ENCODE measurements at places on chromosomes 2 and 18.
A peak's percentile ranks its signal among the peaks of the same experiment; 100 is the strongest.

DNA sequence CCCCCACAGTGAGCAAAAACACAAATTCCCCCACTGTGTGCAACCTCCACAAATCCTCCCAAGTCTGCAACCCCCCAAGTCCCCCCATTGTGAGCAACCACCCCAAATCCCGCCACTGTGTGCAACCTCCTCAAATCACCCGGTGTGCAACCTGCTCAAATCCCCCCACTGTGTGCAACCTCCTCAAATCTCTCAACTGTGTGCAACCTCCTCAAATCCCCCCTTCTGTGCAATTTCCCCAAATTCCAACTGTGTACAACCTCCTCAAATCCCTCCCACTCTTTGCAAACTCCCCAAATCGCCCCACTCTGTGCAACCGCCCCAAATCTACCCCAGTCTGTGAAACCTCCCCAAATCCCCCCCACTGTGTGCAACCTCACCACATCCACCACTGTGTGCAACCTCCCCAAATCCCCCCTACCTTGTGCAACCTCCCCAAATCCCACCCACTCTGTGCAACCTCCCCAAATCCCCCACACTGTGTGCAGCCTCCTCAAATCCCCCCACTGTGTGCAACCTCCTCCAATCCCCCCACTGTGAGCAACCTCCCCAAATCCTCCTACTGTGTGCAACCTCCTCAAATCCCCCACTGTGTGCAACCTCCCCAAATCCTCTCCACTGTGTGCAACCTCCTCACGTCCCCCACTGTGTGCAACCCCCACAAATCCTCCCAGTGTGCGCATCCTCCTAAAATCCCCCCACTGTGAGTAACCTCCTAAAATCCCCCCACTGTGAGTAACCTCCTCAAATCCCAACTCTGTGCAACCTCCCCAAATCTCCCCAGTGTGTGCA is 115.2 kb downstream of the TPO start:
- no peak for DNase-seq

DNA sequence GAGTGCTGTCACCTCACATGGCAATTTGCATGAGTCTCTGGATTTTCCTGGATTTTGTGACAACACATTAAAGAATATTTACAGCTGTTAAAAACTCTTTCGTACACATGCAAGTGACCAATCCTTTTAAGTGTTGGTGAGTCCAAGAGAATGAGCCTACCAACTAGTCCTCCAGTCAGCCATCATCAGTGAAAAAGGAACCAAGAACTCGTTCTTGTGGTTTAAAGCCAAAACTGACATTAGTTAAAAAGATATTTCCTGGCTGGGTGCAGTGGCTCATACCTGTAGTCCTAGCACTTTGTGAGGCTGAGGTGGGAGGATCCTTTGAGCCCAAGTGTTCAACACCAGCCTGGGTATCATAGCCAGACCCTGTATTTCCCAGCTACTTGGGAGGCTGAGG is 215.4 kb upstream of the ITGA4 start:
- no peak for DNase-seq

- no peak for DNase-seq
Observed at GRCh38 chr2:238573065-238573778, 146.5 kb downstream of the ASB1 start.

- DNase-seq: no peak
Observed at GRCh38 chr18:22398464-22398863, 19.3 kb downstream of the CTAGE1 start.

GRCh38 chr2:207331674-207332073 is 165.9 kb upstream of the KLF7 start:
- DNase-seq: no peak

- no peak for DNase-seq
Observed at GRCh38 chr2:158464426-158465281, 7.9 kb downstream of the PKP4 start.

- no peak for DNase-seq
Observed at GRCh38 chr2:160812830-160813505, 319.4 kb upstream of the RBMS1 start.

- DNase-seq: no peak
Observed at GRCh38 chr2:159903443-159904126, 105.6 kb upstream of the CD302 start.

GRCh38 chr2:138336146-138336545 is 165.4 kb upstream of the SPOPL start:
- DNase-seq: no peak

DNA sequence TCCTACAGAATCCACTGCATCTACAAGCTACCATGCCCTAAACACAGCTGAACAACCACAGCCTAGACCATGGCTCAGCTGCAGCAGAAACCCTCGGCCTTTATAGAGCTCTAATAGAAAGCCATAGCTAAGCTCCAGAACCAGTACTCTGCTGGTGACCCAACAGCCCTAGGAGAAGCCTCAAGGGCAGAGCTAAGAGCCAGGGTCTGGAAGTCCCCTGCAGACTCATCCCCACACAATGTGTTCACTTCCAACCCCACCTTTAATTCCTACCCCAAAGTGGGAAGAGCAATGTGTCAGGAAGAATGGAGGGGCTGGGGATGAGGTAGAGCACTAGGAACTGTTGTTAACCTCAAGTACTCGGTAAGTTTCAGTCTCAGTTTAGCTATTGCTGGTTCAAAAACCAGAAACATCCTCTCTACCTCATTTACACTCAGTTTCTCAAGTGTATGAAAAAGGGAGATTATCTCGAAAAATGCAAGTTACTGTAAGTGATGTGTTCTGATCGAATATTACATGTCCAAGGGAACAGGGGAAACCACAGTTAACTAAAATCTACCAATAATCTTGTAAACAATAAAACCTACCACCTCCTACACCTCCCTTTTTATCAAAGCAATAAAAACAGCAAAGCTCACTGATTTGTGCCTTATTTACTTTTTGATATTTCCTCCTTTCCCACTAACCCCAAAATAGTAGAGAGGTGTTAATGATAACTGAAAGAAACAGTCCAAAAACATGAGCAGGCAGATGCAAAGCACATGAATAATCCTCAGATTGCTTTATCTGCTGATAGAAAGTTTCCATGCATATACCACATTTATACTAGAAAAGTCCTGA is 36.2 kb downstream of the THADA start:
- DNase-seq: no peak

GRCh38 chr2:140998577-140998976 is 1132.2 kb downstream of the LRP1B start:
- DNase-seq: no peak

DNA sequence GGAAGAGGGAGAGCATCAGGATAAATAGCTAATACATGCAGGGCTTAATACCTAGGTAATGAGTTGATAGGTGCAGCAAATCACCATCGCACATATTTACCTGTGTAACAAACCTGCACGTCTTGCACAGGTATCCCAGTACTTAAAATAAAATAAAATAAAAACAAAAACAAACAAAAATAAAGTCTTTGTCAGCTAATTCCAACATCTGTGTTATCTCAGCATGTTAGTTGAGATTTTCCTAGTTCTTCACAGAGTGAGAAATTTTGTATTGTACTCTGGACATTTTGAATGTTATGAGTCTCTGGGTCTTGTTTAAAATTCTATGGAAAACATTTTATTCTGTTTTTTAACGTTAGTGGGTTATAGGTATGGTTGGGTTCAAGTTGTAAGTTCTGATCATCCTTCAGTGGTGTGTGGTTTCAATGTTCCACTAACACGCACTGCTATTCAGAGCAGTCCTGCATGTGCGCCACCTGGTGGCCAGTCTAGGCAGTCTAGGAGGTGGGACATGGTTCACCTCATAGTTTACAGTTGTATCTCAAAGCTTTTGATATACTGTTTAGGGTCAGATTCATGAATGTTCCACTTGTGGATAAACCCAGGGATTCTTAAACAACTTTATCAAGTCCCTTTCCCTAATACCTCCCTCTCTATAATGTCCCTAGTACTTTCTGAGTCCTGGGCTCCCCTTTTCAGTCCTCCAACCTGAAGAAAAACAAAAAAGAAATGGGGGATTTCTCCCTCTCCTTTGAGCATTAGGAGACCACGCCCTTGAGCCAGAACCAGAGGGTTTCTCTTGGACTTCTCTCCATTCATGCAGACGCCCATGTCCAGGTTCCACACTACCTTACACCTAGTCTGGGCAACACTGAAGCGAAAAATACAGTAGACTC is 213.4 kb upstream of the GATA6 start:
- DNase-seq: peak; percentile 23

- no peak for DNase-seq
Observed at GRCh38 chr2:55146263-55146662, 85.8 kb downstream of the CLHC1 start.

DNA sequence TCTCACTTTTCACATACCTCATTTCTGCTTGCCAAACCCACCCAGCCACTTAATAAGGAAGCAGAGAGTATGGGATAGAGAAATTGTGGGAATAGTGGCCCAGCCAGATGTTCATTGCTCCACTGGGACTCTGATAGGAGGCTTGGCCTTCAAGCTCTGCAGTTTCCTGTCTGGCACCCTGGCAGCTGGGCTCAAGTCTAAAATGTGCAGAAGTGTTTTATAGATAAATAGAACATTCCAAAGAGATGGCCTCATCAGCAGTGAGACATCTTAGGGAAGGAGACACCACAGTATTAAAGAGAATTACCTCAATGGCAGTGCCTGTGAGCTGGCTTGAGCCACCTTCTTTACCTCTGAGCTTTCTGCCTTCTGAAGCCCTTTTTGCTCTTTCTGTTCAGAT is 24.7 kb downstream of the COPS7B start:
- peak; percentile 4 for DNase-seq

DNA sequence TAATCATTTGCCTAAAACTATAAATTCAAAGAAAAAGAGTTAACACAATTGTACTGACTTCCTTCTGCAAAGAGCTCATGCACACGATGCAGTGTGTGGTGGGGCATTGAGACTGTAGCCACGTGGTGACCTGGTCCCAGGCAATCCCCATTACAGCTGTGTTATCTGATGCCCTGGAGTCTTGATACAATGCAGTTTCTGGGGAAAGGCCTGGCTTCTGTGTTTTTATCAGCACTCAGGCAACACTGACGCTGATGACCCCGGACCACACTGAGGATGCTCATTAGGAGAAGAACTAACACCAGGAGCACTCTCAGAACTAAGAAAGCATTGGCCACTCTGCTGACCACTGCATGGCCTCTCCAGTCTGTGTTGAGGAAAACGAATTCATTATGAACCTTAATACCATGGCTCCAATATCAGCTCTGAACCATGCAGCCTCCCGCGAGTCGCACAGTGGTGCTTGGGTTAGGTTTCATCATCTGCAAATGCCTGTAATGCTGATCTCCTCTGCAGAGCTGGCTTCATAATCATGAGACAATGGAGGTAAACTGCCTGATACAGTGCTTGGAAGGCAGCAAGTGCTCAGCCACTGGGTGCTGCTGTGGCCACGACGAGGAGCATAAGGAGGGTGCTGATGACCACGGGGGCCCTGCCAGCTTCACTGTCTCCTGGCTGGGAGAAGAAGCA is 218.5 kb downstream of the MYT1L start:
- DNase-seq: no peak

DNA sequence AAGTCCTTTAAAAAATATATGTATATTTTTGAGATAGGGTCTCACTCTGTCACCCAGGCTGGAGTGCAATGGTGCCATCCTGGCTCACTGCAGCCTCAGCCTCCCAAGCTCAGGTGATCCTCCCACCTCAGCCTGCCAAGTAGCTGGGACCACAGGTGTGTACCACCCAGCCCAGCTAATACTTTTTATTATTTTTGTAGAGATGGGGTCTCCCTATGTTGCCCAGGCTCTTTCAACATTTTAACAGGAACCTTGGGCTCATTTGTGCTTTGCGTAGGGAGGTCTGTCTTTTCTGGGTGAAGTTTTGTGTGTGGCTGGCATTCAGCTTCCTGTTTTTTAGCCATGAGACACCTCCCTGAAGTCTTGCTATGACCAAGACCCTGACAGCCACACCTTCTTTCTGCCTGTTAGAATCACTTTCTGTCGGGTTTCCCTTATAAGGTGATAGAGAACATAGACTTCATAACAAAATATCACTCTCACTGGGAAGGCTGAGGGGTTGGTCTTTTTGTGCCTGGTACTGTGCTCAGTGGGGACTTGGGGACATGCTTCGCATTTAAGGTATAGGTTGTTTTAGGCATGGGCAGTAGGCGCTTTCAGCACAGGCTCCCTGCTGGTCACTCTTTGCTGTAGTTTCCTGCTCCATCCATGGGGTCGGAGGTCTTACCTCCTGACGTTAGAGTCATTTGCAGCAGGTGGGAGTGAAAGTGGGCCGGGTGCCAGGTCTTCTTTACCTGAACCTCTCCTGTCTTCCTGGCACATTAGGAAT is 3.4 kb downstream of the RAB31 start:
- no peak for DNase-seq

DNA sequence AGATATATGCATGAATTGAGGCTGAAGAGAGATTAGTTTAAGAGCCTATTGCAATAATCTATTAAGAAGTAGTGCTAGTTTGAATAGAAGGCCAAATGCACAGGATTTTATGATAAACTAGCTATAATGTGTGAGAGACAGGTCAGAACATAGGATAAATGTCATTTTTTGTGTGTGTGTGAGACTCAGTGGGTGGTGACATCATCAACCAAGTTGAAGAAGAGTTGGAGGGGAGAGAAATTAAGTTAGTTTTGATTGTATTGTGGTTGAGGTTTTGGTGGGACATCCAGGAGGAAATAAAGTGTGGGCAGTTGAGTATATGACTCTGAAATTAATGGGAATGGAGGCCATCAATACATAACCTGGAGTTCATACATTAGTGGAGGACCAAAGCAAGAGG is 320.1 kb upstream of the CWC22 start:
- no peak for DNase-seq

GRCh38 chr2:106053581-106053980 is 140.5 kb downstream of the UXS1 start:
- DNase-seq: no peak

DNA sequence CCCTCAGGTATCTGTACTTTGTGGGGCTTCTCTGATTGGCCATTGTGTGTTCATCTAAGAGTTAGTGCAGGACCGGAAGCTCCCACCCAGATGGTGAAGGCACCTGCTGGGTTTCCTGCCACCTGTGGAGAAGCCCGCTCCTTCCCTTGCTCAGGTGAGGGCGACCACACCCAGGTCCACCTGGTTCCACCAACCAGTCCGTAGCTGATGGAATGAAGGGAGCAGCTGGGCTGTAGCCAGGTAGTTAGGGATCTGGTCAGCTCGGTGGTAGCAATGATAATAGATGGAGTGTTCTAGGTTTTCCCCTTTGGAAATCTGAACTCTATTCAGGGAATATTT is 16.0 kb downstream of the SH3BP4 start:
- no peak for DNase-seq

DNA sequence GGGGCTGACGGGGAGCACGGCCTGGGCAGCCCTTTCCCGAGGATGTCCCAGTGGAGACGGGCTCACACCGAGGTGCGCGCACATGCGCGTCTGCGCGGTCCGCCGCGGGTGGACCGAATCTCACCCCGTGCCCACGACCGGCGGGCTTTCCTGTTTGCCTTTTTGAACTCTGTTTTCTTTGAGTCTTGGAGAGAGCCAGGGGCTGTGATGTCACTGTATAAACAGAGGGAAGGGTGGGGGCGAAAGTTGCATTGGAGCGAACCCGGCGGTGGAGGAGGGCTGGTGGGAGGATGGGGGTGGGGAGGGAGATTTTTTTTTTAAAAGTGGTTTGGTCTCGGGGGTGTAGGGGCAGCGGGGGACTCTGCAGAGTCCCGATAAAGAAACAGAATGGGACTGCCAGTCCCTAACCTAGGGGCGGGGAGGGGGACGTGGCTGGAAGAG is 141.2 kb upstream of the CTAGE1 start:
- peak; percentile 49 for DNase-seq

- no peak for DNase-seq
Observed at GRCh38 chr2:23124214-23124750, 260.7 kb upstream of the KLHL29 start.
